ENCODE measurements at places on chromosomes 3 and 15.

GRCh38 chr3:127044996-127045395 is 62.1 kb downstream of the PLXNA1 start:
- no peak for DNase-seq

- no peak for DNase-seq
These were observed 139.1 kb downstream of the FBLN2 start for GRCh38 chr3:13688034-13688433.

GRCh38 chr3:150515210-150515609 is 31.1 kb downstream of the SERP1 start:
- no peak for DNase-seq

DNA sequence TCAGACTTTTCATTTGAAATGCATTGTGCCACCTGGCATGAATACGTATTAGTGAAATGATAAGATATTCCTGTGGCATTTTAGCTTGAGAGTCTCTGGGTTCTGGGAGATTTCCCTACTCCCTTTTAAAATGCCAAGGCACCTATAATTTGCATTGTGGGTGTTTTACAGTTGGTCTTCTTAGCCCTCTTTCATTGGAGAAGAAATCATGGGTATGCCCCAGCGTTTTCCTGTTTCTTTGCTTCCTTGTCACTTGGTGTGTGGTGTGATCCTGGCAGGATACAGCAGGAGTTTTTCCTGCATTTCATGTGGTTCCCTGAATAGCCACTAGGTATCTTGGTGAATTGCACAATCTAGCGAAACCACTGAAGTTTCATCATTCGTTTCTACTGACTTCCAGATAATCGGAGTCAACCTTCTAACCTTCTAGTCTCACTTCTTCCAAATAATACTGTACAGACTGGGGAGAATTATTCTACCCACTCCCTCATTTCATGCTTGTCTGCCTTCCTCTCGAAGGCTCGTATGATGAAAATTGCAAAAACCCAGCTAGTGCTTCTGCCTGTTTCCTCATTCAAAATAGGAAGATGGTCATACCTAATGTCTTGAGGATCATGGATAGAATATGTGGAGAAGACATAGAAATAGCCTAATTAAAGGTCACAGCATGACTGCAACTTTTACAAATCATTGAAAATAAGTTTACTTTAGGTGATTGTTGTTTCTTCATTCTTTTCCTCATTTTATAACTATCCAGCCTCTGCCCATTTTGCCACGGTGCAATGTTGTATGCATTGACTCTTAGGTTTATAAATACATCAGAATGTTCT is 2.6 kb downstream of the BHLHE40 start:
- no peak for DNase-seq

DNA sequence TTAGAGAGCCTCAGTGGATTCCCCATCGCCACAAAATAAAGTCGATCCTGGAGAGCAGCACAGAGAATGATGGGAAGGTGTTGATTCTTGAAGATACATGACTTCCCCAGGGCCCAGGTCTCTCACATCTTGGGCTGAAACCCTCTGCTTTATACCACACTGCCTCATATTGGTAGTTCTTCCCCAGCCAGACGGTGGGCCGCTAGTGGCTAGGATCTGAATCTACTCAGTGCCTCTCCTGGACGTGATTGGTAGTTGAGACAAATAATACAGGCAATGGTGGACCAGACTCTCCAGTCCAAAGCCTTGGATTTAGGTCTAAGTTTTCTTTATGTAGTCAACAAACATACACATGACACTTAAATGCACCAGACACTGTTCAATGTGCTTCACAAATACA is 49.7 kb downstream of the RAB11A start:
- DNase-seq: no peak

GRCh38 chr15:88144921-88145653 is 111.5 kb downstream of the NTRK3 start:
- DNase-seq: no peak

Data from mucosa of descending colon (tissue), 3 donors.